ENCODE measurements at places on chromosomes 7 and 10. TPM values are rescaled to one million over a fixed set of nuclear protein-coding genes. Genes with fewer than 3 reads are reported as not detected.

GRCh38 chr7:20598459-20599309, 16.8 kb upstream of the ABCB5 start:
- no peak for DNase-seq

- DNase-seq, result no peak
These were observed 1023.2 kb downstream of the LRMDA start for GRCh38 chr10:76454506-76455140.

- no peak for DNase-seq
These were observed 732 bp downstream of the CPVL start for GRCh38 chr7:29145553-29146056.

ADCK2 gene
- 18.1 TPM for total RNA-seq

GRCh38 chr10:3782451-3783315, 2.3 kb downstream of the KLF6 start:
- peak; percentile 65 for DNase-seq

NAT16 gene
- not detected for total RNA-seq

DNA sequence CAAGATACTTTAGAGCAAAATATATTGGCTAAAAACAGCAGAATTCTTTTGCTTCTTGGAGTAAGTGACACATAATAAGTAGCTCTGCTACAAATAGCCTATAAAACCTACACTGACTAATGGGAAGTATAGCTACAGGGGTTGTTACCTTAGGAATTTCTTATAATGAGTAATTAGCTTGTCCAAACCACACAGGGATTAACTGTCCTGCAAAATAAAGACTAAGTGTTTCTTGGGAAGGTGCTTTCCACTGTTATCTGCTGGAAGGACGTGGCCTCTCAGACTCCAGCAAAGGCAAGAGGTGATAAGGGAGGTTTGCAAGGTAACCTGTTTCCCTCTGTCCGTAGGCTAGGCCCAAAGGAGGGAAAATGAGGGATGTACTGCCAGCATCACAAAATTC, 302.4 kb downstream of the DOCK4 start:
- no peak for DNase-seq

- no peak for DNase-seq
These were observed 133.0 kb upstream of the ZNF32 start for GRCh38 chr10:43781480-43782361.

DNA sequence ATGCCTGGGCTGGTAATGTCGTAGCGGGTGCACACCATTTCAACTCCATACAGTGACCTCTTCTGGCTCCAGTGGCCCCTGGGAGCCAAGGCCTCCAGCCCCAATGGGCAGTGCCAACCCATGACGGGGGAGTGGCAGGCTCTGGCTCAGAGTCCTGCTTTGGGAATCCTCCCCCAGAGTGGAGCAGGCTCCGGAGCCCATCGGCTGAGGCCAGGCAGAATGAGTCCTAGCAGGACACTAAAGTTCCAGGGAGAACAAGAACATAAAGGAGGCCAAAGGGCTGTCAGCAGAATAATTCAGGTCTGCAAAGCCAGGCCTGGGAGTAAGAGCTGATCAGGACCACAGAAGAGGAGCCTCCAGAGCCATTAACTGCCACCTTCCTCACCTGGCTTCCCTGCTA, 33.3 kb downstream of the LBX1 start:
- DNase-seq, result no peak

- DNase-seq, result no peak
These were observed 70.1 kb downstream of the AUTS2 start for GRCh38 chr7:69668339-69668870.

DNA sequence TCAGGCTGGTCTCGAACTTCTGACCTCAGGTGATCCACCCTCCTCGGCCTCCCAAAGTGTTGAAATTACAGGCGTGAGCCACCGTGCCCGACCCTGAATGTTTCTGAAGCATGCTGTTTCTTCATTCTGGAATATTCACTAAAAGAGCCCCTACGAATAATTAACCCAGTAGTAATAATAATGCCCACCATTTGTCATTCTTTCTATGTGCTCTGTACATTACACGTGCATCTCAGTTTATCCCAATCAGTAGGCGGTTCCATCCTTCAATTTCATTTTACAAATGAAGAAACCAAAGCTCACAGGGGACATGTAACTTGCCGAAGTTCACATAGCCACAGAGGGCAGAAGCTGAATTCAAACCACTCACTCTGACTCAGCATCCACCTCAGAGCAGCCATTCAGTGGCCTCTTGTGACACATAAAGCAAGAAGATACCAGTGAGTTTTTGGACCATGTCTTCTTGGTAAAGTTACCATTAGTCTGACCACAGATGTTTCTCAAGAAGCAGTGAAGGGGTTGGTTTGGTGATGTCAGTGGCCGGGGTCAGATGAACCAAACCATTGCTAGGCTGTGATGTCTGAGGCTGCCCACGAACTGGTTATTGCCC, 71.9 kb upstream of the DUSP5 start:
- peak; percentile 10 for DNase-seq

All from psoas muscle (tissue), 8 donors.